ENCODE measurements at places on chromosomes 2 and 18.

DNA sequence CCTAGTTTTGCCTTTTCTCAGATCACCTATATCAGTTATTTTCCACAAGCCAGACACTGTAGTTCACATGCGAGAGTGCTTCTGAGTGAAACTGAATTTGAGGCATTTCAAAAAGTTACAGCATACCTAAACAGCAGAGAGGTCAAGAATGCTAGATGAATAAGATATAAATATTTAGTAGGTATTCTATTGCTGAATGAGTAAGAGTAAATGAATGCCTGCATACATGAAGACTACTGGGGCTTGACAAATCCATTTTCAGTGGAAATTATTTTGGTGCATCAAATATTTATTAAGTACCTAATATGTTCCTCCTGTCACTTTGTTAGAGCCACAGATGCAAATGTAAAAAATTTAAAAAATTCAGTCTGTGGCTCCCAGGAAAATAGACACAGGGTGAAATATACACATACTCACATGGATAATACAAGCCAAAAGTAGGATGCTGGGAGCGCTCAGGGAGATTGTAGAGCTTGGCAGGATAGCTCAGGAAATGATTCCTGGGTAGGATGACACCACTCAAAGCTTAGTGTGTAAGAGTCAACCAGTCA lies 27.6 kb upstream of the CDC42EP3 start:
- DNase-seq, result no peak

DNA sequence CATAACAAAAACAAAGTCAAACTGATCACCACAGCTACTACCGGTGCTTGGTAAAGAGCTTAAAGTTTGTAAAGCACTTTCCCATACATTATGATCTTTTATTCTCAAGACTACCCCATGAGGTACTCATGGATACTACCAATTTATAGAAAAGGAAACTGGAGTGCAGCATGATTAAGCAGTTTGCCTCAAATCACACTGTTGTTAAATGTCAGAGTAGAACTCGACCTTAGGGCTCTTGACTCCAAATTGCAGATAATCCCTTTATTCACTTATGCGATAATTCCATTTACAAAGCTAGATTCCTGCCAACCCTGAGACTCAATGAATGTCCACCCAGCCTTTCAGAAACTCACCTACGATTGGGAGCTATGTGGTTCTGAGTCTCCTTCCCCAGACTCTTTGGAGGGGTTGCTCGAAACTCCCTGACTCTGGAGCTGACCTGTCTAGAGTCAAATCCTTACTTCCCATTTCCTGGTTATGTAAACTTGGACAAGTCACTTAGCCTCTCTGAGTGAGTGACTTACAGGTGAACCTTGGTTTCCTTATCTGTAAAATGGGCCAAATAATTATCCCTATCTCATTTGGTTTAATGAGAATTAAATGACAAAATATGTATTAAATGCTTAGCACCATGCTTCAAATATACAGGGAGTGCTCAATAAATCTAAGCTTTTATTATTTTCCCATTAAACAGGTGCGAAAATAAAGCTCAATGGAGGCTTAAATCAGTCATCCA lies 47.4 kb downstream of the PSD4 start:
- DNase-seq, result peak; percentile 75

- no peak for DNase-seq
These were observed 46.3 kb upstream of the RALBP1 start for GRCh38 chr18:9428862-9429661.

- no peak for DNase-seq
These were observed 392.9 kb upstream of the CRIM1 start for GRCh38 chr2:35962585-35963146.

GRCh38 chr2:221025398-221025797 lies 546.7 kb downstream of the EPHA4 start:
- DNase-seq, result no peak

GRCh38 chr2:218289639-218290315 lies 2.5 kb downstream of the TMBIM1 start:
- peak; percentile 51 for DNase-seq

GRCh38 chr2:181112916-181113315 lies 132.5 kb downstream of the UBE2E3 start:
- no peak for DNase-seq

GRCh38 chr18:45652303-45653080 lies 37.2 kb downstream of the SLC14A2 start:
- no peak for DNase-seq
